Activated CD4-positive, alpha-beta T cell treated with anti-CD3 and anti-CD28 coated beads, Interleukin-2, Interleukin-4, amounts not matched to agents 100 ng/mL and 50 ng/mL, durations not matched to agents 16 hours and 8 hours (primary cell): ENCODE measurements at places on chromosomes 16 and 17.
A peak's percentile ranks its signal among the peaks of the same experiment; 100 is the strongest.

DNA sequence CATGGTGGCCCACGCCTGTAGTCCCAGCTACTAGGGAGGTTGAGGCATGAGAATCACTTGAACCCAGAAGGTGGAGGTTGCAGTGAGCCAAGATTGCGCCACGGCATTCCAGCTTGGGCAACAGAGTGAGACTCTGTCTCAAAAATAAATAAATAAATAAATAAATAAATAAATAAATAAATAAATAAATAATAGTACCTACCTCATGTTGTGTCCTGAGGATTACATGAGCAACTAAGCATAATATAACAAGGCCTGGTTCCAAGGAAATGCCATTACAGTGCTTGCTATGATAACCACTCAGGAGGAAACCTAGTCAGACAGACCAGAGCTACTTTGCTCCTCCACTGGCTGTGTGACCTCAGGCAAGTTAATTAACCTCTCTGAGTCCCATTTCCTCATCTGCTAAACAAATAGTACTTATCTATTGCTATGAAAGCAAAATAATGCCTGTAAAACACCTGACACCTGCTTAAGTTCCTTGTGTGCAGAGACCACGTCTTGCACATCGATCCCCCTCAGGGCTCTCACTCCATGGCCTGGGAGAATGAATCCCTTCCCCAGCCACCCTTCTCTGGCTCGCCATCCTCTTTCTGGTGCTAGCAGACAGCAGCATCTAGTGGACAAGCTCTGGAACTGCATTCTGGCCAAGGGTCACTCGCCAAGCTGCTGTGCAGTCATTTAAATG lies 7.5 kb downstream of the EPOP start:
- peak; percentile 77 for DNase-seq

DNA sequence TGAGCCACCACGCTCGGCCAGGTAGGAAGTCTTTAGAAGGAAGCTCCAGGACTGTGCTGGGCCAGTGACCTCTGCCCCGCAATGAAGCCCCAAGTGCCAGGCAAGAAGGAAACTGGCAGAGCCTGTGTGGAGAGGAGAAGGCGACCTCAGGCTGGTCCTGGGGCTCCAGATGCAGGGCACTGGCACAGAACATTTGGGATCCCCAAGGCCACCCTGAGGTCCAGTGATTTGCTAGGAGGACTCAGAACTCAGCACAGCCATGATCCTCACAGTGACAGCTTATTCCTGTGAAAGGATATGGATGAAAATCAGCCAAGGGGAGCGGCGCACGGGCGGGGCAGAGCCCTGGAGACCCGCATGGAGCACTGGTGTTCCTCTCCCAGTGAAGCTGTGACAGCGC lies 24.1 kb downstream of the MGAT5B start:
- no peak for DNase-seq

DNA sequence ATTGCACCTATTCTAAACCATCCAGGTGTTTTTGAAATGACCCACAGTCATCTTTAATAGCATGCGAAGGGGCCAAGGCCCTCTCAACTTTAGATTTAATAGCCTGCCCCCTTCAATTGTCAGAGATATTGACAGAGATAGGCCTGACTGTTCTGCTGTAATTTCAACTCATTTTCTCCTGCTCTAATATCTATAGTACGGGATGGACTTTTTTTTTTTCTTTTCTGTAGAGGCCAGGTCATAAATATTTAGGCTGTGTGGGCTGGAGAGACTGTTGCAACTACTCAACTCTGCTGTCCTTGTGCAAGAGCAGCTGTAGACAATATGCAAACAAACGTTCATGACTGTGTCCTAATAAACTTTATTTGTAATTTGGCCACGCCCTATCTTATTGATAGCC lies 24.7 kb upstream of the KRT20 start:
- DNase-seq, result no peak

DNA sequence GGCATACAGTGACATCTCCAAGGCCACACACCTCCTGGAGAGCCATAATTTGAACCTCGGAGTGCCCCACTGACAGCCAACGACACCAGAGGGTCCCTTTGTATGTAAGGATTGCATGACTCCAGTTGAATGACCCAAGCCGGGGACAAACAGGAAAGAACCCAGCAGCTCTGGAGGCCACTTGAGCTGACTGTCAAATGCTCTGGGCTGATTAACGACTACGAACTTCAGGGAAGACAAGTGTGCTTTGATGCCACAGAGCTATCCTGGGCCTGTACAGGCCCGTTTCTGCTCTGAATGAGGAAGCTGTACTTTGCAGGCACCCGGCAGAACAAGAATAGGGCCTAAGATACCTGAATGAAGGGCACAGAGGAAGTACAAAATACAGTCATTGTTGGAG lies 404.6 kb downstream of the SLC39A11 start:
- no peak for DNase-seq

DNA sequence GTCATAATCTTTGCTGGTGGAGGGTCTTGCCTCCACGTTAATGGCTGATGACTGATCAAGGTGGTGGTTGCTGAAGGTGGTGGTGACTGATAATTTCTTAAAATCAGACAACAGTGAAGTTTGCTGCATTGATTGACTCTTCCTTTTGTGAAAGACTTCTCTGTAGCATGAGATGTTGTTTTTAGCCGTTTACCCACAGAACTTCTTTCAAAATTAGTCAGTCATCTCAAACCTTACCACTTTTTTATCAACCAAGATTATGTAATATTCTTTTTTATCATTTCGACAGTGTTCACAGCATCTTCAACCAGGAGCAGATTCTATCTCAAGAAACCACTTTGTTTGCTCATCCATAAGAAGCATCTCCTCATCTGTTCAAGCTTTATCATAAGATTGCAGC lies 5.9 kb downstream of the UQCRC2 start:
- peak; percentile 81 for DNase-seq

- peak; percentile 48 for DNase-seq
Observed at GRCh38 chr17:55348749-55349354, 72.8 kb downstream of the MMD start.

- no peak for DNase-seq
Observed at GRCh38 chr17:21268596-21269188, 15.5 kb upstream of the NATD1 start.

GRCh38 chr16:8375232-8375587 lies 215.1 kb downstream of the TMEM114 start:
- DNase-seq, result no peak

GRCh38 chr16:8945626-8946296 lies 17.9 kb downstream of the USP7 start:
- no peak for DNase-seq

GRCh38 chr16:11093572-11094074 lies 149.3 kb downstream of the CLEC16A start:
- no peak for DNase-seq
